ENCODE measurements at places on chromosomes 13 and 19. TPM values are rescaled to one million over a fixed set of nuclear protein-coding genes. Genes with fewer than 3 reads are reported as not detected.

GRCh38 chr13:95564733-95565291 is 12.3 kb downstream of the CLDN10 start:
- no peak for DNase-seq

UBL5 gene
- total RNA-seq: 214 TPM

DNA sequence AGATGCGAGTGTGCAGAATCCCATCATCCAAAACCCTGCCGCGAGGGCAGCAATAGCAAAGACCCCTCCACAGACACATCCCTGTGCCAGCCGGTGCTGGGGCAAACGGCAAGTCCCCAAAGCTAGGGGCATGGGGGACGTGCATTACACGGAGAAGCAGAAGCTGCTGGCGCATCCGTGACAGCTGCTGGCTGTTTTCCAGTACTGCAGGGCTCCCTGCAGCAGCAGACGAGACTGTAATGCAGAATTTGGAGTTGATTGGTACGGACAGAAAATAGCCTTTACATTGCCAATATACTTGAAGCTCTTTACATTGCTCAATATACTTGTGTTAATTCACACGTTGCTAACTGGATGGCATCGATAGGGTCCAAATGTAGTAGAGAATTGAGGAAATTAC is 77.2 kb upstream of the TMTC4 start:
- no peak for DNase-seq

GRCh38 chr13:41488124-41488523 is 30.8 kb downstream of the RGCC start:
- DNase-seq: no peak

- peak; percentile 70 for DNase-seq
Measured at GRCh38 chr19:14337510-14337909, 43.7 kb upstream of the ADGRE5 start.

DNA sequence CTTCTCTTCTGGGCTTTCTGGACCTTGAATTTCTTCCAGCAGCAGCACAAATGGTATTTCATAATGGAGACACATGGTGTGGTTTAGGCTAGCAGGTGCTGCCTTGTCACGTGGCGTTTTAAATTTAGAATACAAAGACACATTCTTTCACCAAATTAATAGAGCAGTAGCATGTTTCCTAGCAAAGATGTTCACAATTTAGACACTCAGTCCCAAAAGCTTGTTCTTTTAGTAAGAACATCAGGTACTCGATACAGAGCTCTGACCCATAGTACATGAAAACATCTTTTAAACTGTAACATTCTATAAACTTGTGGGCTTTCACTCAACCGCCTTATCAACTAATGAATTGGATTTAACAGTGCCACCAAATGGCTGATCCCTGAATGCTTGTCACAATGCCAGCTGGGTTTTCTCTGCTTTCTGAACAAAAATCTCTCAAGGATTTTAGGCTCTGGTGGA is 290.1 kb downstream of the DCLK1 start:
- DNase-seq: no peak

DNA sequence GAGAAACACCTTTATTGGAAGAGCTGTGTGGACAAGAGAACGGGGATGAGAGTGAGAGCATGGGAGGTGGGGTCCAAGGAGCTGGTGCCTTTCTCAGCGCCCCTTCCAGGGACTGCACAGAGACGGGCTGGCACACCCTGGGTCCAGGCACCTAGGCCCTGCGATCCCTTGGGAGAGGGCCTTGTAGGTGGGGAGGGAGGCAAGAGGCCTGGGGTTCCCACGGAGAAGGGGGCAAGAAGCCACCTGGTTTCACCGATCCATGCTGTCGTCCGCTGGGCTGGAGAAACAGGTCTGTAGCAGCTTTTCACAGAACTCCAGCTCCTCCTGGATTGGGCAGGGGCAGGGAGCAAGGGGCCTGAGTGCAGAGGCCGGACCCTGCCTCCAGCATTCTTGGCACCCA is 3.5 kb upstream of the PPP6R1 start:
- DNase-seq: no peak

WDR87 gene
- not detected for total RNA-seq

- DNase-seq: no peak
Measured at GRCh38 chr13:36261976-36262375, 35.6 kb downstream of the CCDC169 start.

DNA sequence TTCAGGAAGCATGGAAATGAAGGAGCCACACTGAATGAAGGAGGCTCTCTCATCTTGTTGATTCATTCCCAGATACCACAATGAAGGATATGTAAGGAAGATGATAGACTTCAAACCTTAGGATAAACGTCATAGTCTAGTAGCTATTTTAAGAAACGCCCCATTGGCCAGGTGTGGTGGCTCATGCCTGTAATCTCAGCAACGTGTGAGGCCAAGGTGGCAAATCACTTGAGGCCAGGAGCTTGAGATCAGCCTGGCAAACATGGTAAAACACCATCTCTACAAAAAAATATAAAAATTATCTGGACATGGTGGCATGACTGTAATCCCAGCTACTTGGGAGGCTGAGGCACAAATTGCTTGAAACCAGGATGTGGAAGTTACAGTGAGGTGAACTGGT is 17.1 kb upstream of the ZNF841 start:
- no peak for DNase-seq

GRCh38 chr19:16198370-16198651 is 600 bp downstream of the AP1M1 start:
- no peak for DNase-seq

GRCh38 chr13:20779405-20779804 is 5.6 kb upstream of the EEF1AKMT1 start:
- no peak for DNase-seq

- DNase-seq: no peak
Measured at GRCh38 chr13:105616333-105617075, 919.0 kb downstream of the EFNB2 start.

DNA sequence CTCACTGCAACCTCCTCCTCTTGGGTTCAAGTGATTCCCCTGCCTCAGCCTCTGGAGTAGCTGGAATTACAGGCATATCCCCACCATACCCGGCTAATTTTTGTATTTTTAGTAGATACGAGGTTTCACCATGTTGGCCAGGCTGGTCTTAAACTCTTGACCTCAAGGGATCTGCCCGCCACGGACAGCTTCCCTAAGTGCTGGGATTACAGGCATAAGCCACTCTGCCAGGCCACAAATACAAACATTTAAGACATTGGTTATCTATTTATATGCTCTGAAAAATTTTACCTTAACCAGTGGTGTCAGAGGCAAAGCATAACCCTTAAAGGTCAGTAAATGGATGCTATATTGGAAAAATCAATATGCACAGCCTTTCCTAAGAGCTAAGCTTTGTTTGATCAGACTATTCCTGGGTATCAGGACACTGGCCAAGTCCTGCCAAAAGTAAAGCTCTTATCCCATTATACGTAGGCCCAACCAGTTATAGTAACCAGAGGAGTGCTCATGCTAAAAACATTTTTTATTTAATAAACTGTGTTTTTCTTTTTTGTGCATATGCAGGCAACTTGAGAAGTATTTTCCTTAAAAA is 56.4 kb upstream of the STARD13 start:
- DNase-seq: no peak

PRODH2 gene
- total RNA-seq: not detected

DNA sequence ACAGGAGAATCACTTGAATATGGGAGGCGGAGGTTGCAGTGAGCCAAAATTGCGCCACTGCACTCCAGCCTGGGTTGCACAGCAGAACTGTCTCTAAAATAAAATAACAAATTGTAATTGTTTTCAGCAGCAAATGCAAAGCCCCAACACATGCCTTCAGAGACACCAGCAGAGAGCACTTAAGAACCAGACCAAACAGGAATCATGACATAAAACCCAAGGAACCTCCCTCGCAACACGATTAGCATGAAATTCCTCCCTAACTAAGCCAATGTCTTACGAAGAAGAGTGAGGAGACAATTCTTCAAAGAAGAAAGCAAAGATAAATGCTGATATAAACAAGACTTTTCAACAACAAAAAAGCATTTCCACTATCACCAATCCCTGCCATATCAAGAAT is 40.1 kb downstream of the PSPC1 start:
- no peak for DNase-seq

NLRP5 gene
- not detected for total RNA-seq

DNA sequence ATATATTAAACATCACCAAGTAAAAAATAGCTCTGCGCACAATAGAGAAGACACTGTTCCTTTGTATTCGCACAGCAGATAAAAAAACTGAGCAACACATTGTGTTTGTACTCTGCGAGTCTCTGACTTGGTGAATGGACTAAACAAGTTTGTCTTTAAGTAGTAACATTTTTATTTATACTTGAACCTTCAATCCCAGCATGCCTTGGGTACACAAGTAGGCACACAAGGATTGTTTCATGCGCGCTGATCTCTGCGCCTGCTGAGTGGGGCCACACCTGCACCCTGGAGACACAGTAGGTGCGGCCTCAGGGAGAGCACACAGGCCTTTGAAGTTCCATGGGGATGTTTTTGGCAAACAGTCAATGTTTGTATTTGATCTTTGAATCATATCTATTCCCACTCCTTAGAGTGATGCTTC is 318.9 kb downstream of the MYO16 start:
- DNase-seq: no peak

GRCh38 chr19:18100710-18101109 is 3.1 kb downstream of the MAST3 start:
- DNase-seq: no peak

DNA sequence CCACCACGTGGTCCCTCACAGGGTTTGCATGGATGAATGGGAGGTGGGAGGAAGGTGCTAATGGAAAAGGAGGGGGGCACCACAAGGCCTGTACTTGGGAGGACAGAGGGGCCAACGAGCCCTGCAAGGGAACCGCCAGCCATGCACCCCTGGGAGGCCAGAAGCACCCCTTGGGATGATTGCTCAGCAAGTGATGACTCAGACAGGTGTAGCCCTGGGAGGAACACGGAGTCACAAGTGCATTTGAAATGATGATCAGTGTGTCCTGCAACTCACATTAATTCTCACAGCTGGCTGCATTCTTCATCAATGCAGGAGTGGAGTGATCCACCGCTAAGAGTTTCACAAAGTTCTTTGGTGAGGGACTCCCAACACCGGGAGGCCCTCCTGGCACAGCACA is 82.8 kb upstream of the ZNF254 start:
- DNase-seq: no peak

- DNase-seq: no peak
Measured at GRCh38 chr19:54268936-54269335, 11.9 kb upstream of the LILRB5 start.

GRCh38 chr19:41373993-41374392 is 2.3 kb upstream of the TMEM91 start:
- no peak for DNase-seq

- DNase-seq: peak; percentile 38
Measured at GRCh38 chr19:48683349-48683748, 10.5 kb upstream of the NTN5 start.

- DNase-seq: no peak
Measured at GRCh38 chr13:46797501-46798237, 708 bp upstream of the ESD start.

DNA sequence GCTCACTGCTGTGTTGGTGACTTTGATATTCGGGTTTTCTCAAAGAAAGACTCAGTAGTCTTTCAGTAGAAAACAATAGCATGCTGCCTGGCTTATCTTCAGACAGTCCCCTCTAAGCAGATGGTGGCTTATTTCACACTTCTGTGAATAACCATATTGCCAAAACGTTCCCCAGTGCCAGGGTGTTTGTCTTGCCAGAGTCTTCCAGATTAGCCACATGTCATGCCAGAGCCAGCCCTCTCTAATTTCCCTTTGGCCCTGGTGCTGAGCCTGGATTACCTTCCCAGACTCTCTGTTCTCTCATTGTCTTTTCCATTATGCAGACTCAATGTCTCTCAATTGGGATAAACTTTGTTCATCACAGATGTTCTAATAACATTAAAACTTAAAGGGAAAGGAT is 488.0 kb upstream of the ATXN8OS start:
- no peak for DNase-seq
